ENCODE measurements at places on chromosomes 3 and 15. TPM values are rescaled to one million over a fixed set of nuclear protein-coding genes. Genes with fewer than 3 reads are reported as not detected.

The PTH1R gene
- polyA plus RNA-seq = not detected

The SLC26A6 gene
- 3.2 TPM for polyA plus RNA-seq

The SPSB4 gene
- not detected for polyA plus RNA-seq

The PYGO1 gene
- polyA plus RNA-seq = not detected

The C3orf49 gene
- polyA plus RNA-seq = not detected

The WDR49 gene
- polyA plus RNA-seq = not detected

The AGBL1 gene
- polyA plus RNA-seq = not detected

The CELF6 gene
- polyA plus RNA-seq = 0.14 TPM

The AAGAB gene
- polyA plus RNA-seq = 67.5 TPM

The CD80 gene
- polyA plus RNA-seq = 0.87 TPM

The C3orf20 gene
- not detected for polyA plus RNA-seq

The RCN2 gene
- 43.6 TPM for polyA plus RNA-seq

The ITPKA gene
- polyA plus RNA-seq = not detected

The ELP6 gene
- 46.9 TPM for polyA plus RNA-seq

The TGM4 gene
- 0.07 TPM for polyA plus RNA-seq
